ENCODE measurements at places on chromosomes 2 and 18.

DNA sequence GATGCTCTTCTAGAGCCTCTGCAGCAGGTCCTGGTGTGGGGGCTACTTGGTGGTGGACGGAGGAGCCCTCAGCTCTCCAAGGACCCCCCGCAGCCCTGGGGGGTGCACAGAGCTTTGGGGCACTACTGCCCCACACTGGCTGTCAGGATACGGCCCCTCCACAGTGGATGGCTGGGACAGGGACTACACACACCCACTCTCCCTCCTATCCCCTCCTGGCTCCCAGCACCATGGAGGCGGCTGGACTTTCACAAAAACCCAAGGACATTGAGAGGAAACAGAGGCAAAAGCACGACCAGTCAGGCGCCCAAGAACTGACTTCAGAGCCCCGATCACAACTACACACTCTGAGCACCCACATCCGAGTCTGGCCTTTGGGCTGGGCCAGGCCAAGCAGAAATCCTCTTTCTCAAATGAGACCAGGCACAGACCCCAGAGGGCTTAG is 12.6 kb downstream of the GPR35 start:
- DNase-seq, result no peak

GRCh38 chr2:106057206-106057605 is 136.9 kb downstream of the UXS1 start:
- DNase-seq, result peak; percentile 61

DNA sequence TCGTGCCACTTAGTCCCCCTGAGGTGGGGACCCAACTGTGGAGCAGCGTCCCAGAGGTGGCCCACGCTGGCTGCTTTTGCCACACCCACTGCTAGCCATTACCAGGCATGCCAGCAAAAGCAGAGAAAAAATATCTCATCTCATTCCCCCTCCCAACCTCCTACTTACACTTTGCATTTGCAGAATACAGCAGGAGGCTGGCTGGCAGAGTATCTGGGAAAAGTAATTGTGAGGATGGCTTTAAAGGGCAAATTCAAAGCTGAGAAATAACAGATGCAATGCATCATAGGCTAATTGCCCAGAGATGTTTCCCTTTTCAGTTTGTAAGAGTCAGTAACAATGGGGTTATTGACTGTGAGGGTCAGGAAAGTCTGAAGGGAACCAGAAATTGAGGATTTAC is 438.1 kb upstream of the DSEL start:
- no peak for DNase-seq

DNA sequence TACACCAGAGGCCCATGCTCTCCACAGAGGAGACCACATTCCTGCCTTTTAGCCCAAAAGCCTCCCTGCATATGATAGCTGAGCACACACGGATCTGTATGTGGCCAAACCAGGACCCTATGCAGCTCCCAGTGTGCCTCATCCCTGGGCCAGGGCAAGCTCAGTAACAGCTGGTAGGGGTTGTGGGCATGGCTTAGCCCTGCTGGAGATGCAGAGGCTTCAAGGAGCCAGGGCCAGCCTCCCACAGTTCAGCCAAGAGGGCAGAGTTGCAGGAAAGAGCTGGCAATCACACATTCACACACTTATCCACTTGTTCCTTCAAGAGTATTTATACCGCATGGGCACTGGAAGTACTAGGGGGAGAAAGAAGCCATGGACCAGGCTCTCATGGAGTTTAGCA is 1.6 kb upstream of the LIMS2 start:
- no peak for DNase-seq

DNA sequence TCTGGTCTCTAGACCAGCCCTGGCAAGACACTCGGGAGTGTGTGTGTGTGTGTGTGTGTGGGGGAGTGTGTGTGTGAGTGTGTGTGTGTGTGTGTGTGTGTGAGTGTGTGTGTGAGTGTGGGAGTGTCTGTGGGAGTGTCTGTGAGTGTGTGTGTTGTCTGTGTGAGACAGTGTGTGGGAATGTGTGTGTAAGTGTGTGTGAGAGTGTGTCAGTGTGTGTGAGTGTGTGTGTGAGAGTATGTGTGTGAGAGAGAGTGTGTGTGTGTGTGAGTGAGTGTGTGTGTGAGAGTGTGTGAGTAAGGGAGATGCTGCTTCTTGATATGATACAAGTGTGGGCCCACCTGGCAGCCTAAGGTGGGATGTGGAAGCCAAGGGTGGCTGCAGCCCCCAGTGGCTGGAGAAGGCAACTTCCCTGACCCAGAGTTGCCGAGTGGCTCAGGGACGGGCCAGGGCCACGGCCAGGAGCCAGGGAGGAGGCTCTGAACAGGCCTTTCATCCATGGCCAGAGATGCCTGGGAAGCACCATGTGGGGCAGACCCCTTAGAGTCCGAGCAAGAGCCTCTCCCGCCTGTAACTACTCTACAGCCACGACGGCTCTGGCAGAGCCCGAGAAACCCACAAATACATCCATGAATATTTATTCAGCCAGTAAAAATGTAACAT is 159.3 kb upstream of the MYCN start:
- no peak for DNase-seq

- DNase-seq, result no peak
Measured at GRCh38 chr2:164984428-164984827, 29.1 kb upstream of the SLC38A11 start.

DNA sequence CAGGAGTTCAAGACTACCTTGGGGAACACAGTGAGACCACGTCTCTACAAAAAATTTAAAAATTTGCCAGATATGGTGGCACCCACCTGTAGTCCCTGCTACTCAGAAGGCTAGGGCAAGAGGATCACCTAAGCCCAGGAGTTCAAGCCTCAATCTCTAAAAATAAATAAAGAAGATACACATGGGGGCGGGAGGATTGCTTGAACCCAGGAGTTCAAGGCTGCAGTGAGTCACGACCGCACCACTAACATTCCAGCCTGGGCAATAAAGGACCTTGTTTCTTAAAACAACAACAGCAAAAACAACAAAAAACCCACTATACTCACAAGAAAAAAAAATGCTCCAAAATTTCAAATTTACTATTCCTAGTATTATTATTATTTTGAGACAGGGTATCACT is 10.0 kb upstream of the ICA1L start:
- DNase-seq, result no peak

GRCh38 chr2:234719116-234719716 is 222.3 kb upstream of the ARL4C start:
- DNase-seq, result no peak

GRCh38 chr2:164677733-164678132 is 56.5 kb upstream of the GRB14 start:
- no peak for DNase-seq

- no peak for DNase-seq
Measured at GRCh38 chr2:120265006-120265405, 12.4 kb downstream of the RALB start.
